Stimulated activated CD4-positive, alpha-beta T cell treated with anti-CD3 and anti-CD28 coated beads, Interleukin-1b, Interleukin-23, amount 100 ng/mL, for 1 hour (primary cell): ENCODE measurements at places on chromosomes 4 and X.

- no peak for DNase-seq
Measured at GRCh38 chrX:153673428-153674218, at the start of gene PNCK. Gene PNCK, minus strand, starts transcription at chrX:153673813. Its CDS starts 737 bp downstream, at chrX:153673076.

DNA sequence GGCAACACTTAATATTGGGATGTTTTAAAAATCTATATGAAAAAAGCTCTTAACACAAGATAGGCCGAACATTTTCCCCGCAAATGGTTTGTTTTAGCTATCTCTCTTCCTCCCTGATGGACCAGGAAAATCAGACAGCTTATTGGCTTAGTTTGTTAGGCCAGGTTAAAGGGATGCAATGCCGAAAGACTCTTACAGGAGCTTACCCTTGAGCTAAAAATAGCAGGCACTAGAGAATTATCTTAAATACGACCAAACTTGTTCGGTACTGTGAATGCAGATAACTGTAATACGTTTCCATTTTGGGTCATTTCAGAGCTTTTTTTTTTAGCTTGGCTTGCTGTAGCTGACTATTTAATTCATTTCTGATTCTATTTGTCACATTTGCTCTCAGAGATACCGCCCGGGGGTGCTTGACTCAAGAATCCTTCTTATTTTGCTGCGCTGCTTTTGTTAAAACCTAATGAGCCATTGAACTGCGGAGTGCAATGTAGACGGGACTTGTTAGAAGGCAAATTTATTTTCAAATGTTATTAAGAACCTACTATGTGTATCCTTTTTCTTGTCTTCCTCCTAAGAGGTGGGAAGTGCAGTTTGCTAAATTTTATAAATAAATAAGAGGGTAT lies 23.3 kb downstream of the PPARGC1A start:
- DNase-seq = no peak

DNA sequence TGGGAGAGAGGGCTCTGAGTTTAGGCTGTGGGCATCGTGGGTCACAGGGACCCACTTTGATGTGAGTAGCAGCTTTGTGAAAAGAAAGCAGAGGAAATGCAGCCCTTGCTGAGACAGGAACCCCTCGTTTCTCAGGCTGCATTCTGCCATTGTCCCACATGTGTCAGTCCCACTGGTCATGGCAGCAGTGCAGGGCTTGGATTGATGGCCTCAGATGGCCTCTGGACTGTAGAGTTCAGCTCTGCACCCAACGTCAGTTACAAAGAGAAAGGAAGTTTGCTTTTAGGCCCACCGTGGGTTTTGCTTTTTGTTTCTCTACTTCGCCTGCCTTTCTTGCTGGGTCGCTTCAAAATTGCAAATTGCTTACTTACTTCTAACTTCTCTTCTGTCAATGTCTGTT lies 248.3 kb upstream of the KLF3 start:
- DNase-seq = no peak

DNA sequence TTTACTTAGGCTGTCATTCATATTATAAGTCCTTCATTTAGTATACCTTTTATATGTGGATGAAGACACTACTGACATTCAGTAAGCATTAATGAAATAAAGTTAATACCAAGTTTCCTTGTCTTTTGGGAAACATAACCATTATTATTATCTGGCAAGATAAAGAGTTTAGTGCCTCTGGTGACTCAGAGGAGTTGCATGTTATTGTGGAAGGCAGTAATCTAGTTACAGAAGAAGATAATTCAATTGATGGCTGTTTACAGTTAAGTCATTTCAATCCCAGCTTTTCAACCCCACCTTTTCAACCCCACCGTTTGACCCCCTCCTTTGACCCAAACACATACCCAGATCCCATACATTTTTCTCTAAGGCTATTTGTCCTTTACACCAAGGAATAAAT lies 143.8 kb downstream of the FANCB start:
- DNase-seq = no peak

GRCh38 chr4:90078440-90078839 lies 48.8 kb upstream of the CCSER1 start:
- no peak for DNase-seq
